ENCODE measurements at places on chromosomes 3 and 15. TPM values are rescaled to one million over a fixed set of nuclear protein-coding genes. Genes with fewer than 3 reads are reported as not detected.
A peak's percentile ranks its signal among the peaks of the same experiment; 100 is the strongest.

The PML gene
- 33.9 TPM for total RNA-seq

The NPAP1 gene
- total RNA-seq: not detected

The LDHAL6B gene
- total RNA-seq: not detected

DNA sequence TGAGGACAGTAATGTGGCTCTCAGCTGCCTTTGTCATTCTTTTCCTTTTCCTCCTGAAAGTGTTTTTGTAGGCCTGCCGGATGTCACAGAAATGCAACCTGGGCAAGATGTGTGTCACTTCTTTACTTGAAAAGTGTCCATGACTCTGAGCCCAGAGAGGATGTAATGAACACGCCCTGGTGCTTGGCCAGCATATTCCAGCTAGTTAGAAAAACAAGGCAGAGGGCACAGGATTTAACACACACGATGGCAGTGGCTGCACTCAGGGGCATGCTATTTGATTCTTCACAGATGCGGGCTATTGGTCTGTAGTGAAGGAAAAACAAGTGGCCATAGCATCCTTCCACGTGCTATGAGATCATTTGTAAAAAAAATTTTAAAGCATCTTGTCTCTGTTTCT is 30.3 kb upstream of the PTX3 start:
- no peaks in the 10 kb centered on the region for H3K36me3 ChIP-seq
- no peak overlapping the region for H3K4me3 ChIP-seq
- no peaks in the 10 kb centered on the region for H3K27me3 ChIP-seq
- H3K27ac ChIP-seq: no peak overlapping the region
- DNase-seq: no peak

DNA sequence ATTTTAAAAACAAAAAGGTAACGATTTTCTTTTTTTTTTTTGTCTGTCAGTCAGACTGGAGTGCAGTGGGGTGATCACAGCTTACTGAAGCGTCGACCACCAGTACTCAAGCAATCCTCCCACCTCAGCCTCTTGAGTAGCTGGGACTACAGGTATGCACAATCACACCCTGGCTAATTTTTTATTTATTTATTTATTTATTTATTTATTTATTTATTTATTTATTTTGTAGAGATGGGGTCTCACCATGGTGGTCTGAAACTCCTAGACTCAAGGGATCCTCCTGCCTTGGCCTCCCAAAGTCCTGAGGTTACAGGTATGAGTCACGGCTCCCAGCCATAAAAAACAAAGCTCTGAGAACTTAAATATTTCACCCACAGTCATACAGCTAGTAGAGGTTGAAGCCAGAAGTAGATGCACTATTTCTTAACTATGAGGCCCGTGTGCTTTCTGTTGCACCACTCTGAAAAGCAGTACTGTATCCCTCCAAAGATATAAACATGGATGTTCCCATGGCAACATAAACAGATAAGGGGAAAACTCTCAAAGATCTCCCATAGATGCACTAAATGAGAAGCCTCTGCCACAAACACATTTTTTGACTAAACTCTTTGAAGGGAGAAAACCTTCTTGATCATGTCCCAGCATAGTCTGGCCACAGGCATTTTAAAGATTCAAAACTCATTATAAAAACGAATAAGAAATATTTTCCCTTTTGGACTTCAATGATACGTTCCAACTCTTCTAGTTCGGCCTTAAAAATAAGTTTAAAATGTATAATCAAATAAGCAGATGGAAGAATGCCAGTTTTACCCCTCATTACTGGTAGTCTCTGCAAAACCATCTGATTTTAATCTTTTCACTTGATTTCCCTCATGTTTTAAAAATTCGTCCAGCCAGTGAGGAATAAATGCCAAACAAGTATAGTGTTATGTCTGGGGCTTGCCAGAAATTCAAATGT is 162.3 kb upstream of the ARHGEF26 start:
- DNase-seq: no peak
- no peak overlapping the region for H3K4me3 ChIP-seq
- H3K27me3 ChIP-seq: no peaks in the 10 kb centered on the region
- no peak overlapping the region for H3K27ac ChIP-seq

DNA sequence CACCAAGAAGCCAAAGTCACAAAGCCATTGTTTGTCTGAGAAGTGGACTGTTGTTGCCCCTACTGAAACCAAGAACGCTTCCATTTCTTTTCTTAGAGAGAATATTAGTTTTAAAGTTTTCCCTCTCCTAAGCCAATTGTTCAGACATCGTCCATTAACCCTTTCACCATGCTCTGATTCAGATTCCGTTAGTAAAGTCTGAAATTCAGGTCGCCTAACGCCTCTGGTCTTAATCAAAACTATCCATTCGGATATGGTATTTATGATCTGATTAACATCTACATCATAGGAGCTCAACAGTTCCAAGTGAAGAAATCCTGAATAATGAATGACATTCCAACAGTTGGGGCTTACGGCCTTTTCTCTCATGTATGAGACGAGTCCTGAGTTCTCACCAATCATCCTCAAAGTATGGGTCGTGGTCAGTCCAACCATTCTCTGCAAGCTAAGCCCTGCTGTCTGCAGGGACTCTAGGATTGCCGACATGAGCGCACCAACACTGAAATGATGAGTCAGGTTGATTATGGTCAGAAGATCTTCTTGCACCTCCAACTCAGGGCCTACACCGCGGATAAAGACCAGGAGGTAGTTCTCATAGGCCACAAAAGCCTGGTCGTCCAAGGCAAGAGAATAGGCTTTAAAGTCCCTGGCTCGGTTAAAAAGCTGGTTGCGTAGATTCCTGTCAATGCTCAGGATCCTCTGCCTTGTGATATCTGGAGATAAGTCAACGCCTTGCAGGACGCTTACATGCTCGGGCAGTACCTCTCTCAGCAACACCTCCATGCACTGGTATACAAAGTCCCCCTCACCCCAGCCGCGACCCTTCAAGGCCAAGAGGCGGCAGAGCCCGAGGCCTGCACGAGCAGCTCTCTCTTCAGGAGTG is 767 bp downstream of the EPM2AIP1 start:
- H3K36me3 ChIP-seq: peaks cover 49% of the 10 kb centered on the region
- peak; percentile 55 for DNase-seq
- H3K27ac ChIP-seq: no peak overlapping the region
- H3K27me3 ChIP-seq: no peaks in the 10 kb centered on the region
- no peak overlapping the region for H3K4me3 ChIP-seq
- H3K4me1 ChIP-seq: peaks cover 9% of the 10 kb centered on the region

GRCh38 chr15:31065824-31066223 is 35.7 kb downstream of the TRPM1 start:
- H3K27me3 ChIP-seq: no peaks in the 10 kb centered on the region
- no peaks in the 10 kb centered on the region for H3K36me3 ChIP-seq
- H3K4me1 ChIP-seq: no peaks in the 10 kb centered on the region
- H3K4me3 ChIP-seq: no peak overlapping the region

DNA sequence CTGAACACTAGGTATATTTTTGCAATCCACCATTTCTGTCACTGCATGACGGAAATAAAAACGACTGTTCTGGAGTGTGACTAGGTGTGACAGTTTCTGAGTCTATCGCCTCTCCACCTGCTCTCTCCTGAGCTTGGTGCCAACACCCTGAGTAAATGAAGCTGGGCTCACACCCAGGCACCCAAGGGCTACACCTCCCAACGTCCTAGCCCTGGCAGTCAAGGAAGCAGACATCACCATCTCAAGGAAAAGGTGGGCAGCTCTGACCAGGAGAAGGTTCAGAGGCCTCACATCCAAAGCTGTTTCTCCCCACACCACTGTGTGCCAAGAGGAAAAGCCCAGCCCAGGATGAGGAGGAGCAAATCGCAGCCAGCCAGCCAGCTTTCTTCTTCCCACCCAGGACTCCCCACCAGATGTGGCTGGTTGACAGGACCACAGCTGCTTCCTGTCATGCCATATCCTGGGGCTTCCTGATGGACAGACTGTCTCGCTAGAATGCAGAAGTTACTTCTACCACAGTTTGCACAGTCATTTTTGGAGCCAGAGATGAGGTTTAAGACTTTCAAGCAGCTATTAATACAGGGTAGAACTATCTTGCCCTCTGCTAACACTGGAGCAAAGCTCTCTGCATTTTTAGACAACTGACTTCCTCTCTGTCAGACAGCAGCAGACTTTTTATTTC is 3.3 kb downstream of the SCAMP2 start:
- H3K4me3 ChIP-seq: peak overlapping the region; percentile 70
- no peak for DNase-seq
- H3K36me3 ChIP-seq: peaks cover 16% of the 10 kb centered on the region
- H3K4me1 ChIP-seq: peaks cover 39% of the 10 kb centered on the region

Data from MCF 10A (cell line).